Immature natural killer cell (primary cell): ENCODE measurements at places on chromosomes 3 and 15. TPM values are rescaled to one million over a fixed set of nuclear protein-coding genes. Genes with fewer than 3 reads are reported as not detected.

GRCh38 chr3:143120716-143121240 is 1.2 kb downstream of the CHST2 start:
- peak; percentile 64 for DNase-seq
- peaks cover 63% of the 10 kb centered on the region for H3K4me1 ChIP-seq
- peaks cover 23% of the 10 kb centered on the region for H3K36me3 ChIP-seq
- peaks cover 21% of the 10 kb centered on the region for H3K27me3 ChIP-seq

DNA sequence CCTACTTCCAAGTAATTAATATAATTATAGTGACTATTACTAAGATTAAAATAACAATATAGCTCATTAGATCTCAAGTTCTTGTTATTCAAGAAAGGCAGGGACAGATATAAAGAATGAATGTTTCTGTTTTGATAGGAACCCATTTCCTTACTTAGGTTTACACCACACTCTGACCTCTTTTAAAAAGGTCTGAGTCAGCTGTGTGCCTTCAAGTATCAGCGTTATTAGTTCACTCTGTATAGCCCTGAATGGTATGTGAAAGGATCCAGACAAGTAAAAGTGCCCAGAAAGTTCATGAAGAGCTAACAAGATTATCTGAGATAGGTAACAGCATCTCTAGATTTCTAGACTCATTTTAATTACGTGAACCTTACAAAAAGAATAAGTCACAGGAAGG is 28.9 kb downstream of the PDCD10 start:
- DNase-seq, result no peak
- H3K27ac ChIP-seq, result peak overlapping the region; percentile 36
- H3K4me3 ChIP-seq, result no peak overlapping the region
- H3K4me1 ChIP-seq, result peaks cover 31% of the 10 kb centered on the region
- no peaks in the 10 kb centered on the region for H3K27me3 ChIP-seq
- peaks cover 31% of the 10 kb centered on the region for H3K36me3 ChIP-seq

DNA sequence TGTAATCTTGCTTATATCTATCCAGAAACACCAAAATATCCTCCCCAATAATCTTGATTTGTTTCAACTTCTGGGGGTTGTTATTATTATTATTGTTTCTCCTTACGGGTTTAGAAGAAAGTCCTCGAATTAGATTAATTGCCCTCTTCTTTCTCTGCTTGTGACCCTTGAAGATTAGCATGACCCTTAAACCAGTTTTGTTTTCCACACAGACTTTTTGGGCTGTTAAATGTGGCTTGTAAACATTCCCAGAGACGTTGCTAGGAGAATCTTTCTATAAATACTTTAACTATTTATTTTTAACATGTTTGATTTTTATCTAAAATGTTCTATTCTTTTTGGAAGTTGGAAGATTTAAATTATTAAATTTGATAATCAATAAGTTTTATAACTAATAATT is 4.3 kb upstream of the SUCNR1 start:
- no peaks in the 10 kb centered on the region for H3K36me3 ChIP-seq
- no peak for DNase-seq
- peaks cover 4% of the 10 kb centered on the region for H3K27me3 ChIP-seq
- peaks cover 17% of the 10 kb centered on the region for H3K4me1 ChIP-seq
- H3K27ac ChIP-seq, result no peak overlapping the region
- no peak overlapping the region for H3K4me3 ChIP-seq

- peak overlapping the region; percentile 52 for H3K27ac ChIP-seq
- no peaks in the 10 kb centered on the region for H3K27me3 ChIP-seq
Observed at GRCh38 chr3:152192050-152192449, 76.7 kb upstream of the MBNL1 start.

DNA sequence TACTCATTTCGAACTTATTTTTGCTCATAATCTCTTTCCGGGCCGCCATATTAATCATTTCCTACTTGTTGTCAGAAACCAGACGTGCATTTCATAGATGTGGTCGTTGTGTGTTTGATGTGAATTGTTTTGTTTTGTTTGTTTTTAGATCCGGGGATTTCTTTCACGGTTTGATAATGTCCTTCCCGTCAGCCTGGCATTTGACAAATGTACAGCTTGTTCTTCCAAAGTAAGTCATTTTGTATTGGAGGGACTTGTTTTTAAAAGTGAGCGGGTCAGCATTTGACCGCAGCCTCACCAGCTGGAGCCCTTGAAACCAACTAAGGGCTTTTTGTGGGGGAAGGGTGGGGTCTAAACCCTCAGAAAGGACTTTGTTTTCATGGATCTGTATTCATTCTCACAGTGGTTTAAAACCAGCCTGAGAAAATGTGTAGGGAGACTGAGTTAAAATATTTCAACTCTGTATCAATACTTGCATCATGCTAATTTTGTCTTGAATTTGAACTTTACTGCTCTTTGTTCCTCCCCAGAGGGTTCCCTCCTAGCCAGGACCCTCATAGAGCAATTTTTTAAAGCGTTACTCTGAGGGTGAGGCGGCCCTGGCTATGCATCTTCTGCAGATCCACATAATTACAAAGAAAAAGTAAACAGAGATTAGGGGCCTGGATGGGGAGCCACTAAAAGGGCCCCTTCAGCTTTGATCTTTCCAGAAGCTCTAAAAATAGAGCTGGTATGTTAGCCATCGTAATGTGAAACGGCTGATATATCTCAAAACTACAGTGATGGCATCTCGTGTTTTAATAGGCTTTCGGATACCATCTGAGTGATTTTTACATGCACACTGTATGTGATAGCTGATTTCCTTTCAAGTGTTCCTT is 107.9 kb downstream of the ATG7 start:
- H3K36me3 ChIP-seq, result peaks cover 14% of the 10 kb centered on the region
- H3K4me3 ChIP-seq, result no peak overlapping the region
- H3K4me1 ChIP-seq, result no peaks in the 10 kb centered on the region

GRCh38 chr15:75131269-75131643 is 70.4 kb upstream of the C15orf39 start:
- peaks cover 2% of the 10 kb centered on the region for H3K27me3 ChIP-seq
- H3K4me1 ChIP-seq, result peaks cover 56% of the 10 kb centered on the region
- no peaks in the 10 kb centered on the region for H3K36me3 ChIP-seq

DNA sequence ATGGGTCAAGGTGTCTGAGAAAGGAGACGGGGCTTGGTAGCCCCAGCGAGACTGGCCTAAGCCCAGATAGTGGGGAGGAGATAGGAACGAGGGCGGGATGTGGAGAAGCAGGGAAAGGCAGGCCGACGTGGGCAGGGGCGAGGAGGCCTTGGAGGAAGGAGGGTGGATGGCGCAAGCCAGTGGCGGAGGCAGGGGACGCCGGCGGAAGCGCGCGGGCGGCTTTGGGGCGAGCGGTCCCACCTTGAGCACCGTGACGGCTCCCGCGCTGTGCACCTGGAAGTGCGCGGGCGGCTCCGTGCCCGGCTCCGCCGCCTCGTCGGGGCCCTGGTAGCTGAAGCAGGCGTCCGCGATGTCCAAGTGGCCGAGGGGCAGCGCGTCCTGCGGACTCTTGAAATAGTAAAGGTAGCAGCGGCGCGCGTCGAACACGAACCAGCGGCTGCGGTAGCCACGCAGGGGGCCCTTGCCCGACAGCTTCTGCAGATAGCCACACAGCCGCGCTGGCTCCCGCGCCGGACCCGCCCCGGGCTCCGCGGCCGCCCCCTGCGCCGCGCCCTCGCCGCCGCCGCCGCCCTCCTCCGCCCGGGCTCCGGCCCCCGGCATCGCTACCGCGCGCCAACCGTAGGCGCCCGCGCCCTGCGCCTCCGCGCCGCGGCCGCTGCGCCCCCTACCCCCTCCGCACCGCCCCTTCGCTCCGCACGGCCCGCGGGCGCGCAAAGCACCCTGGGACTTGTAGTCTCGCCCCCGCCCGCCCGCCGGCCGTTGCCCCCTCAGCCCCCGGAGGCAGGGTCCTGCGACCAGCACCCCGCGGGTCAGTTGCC is at the start of gene TBC1D2B:
TSS of gene TBC1D2B (minus strand) at position 659 of the 818 bp plus-strand sequence. CDS start at position 600, 59 bp downstream.
- H3K4me3 ChIP-seq, result peak within 1 kb of the TSS; percentile 99
- H3K27ac ChIP-seq, result peak within 1 kb of the TSS; percentile 85
- peak; percentile 66 for DNase-seq

GRCh38 chr3:196517162-196517800 is 2.1 kb upstream of the SMCO1 start:
- no peak overlapping the region for H3K27ac ChIP-seq
- H3K27me3 ChIP-seq, result peaks cover 11% of the 10 kb centered on the region
- H3K4me1 ChIP-seq, result no peaks in the 10 kb centered on the region
- H3K4me3 ChIP-seq, result no peak overlapping the region
- H3K36me3 ChIP-seq, result peaks cover 11% of the 10 kb centered on the region

DNA sequence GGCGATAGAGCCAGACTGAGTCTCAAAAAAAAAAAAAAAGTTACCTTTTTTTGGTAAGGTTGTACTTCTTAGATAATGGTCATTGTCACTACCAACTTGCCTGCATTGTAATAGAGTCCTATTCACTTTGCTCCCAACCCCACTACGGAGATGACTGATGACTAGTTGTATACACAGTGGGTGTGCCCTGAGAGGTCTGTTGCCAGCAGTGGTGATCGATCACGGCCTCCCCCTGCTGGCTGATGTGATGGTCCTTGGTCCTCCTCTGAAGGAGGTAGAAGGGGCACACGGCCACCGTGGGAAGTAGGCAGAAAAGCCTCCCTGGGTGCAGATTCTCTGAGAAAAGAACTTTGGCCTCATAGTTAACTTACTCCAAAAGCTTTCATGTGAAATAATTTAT is 10.7 kb downstream of the GCNT3 start:
- no peak overlapping the region for H3K27ac ChIP-seq
- DNase-seq, result no peak
- no peaks in the 10 kb centered on the region for H3K36me3 ChIP-seq
- no peak overlapping the region for H3K4me3 ChIP-seq

DNA sequence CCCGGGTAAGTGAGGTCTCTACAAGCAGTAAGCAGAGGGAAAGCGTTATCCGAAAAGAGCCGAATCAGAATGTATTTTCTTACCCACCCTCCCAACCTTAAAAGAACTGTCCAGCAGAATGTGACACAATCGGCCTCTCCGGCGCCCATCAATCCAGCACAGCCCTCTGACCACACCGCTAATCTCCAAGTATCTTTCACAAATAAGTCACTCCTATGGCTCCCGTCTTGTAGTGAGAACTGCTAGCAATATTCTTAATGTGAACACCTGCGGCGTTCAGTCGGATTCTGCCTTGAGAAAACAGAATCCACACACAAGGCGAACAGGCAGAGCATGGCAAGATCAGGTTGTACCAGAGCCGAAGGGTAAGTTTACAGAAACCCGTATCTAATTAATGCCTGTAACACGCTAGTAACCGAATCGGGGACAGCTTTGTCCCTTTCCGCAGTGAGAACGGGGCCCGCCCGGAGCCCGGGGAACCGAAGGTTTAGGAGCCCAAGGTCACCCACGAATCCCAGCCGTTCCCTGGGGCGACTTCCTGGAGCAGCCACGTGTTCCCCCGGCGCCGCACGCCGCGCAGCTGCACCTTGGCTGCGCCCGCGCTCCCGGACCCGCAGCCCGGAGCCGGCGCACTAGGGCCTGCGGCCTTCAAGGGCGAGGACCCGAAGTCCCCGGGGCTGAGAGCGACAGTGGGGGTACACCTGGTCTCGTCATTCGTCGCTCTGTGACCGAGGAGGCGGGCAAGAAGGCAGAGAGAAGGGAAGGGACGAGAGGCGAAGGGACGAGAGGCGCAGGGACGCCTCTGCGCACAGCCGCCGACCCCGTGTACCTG is 672 bp downstream of the TFRC start:
- peak overlapping the region; percentile 94 for H3K27ac ChIP-seq
- peaks cover 40% of the 10 kb centered on the region for H3K4me1 ChIP-seq
- peaks cover 13% of the 10 kb centered on the region for H3K27me3 ChIP-seq
- H3K4me3 ChIP-seq, result peak overlapping the region; percentile 96

P2RY13 gene
- polyA plus RNA-seq, result 0.18 TPM

MAGI1 gene
- polyA plus RNA-seq, result not detected

GOLGA8N gene
- 7.6 TPM for polyA plus RNA-seq
